ENCODE measurements at places on chromosomes 6 and 20. TPM values are rescaled to one million over a fixed set of nuclear protein-coding genes. Genes with fewer than 3 reads are reported as not detected.

Gene MATN4
- 0.10 TPM for total RNA-seq

Gene SYNDIG1
- 0.44 TPM for total RNA-seq

Gene SNAI1
- total RNA-seq: not detected

Gene BAG2
- total RNA-seq: 23.6 TPM

Gene KCNK16
- total RNA-seq: not detected

Gene COX4I2
- total RNA-seq: not detected

Gene LYRM4
- 39.1 TPM for total RNA-seq

Gene SLC25A27
- total RNA-seq: 4.6 TPM

DNA sequence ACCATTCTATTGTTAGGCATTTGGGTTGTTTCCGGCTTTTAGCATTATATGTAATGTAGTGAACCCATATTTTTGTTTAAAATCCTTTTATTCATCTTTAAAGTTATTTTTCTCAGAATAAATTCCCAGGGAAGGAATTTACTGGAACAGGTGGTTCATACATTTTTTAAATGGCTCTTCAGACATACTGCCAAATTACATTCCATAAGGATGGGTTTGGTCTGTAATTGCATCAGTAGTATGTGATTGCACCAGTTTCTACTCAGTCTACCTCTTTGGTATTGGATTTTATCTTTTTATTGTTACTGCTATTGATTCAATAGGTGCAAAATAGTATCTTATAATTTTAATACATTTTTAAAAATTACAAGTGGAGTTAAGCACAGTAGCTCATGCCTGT is 27.2 kb downstream of the BRPF3 start:
- no peak for DNase-seq

GRCh38 chr6:4613795-4614194 is 162.4 kb upstream of the CDYL start:
- no peak for DNase-seq

GRCh38 chr6:62707156-62707555 is 421.1 kb upstream of the KHDRBS2 start:
- DNase-seq: no peak

DNA sequence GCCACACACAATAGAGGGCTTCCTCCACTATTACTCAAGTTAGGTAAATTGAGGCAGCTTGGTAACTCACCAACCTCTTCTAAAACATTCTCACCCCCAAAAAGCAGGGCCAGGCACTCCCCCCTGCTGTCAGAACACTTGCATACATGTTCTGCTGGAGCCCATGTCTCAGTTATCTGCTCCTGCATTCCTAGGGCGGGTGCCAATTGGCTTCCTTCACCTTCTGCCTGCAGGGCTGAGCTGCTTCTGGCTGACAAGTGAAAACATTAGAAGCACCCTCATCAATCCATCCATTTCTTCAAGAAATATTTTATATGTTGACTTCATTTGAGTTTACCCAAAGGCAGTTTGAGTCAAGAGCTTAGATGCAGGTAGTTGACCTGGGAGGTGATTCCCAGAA is 4.5 kb upstream of the ENTPD6 start:
- DNase-seq: no peak

DNA sequence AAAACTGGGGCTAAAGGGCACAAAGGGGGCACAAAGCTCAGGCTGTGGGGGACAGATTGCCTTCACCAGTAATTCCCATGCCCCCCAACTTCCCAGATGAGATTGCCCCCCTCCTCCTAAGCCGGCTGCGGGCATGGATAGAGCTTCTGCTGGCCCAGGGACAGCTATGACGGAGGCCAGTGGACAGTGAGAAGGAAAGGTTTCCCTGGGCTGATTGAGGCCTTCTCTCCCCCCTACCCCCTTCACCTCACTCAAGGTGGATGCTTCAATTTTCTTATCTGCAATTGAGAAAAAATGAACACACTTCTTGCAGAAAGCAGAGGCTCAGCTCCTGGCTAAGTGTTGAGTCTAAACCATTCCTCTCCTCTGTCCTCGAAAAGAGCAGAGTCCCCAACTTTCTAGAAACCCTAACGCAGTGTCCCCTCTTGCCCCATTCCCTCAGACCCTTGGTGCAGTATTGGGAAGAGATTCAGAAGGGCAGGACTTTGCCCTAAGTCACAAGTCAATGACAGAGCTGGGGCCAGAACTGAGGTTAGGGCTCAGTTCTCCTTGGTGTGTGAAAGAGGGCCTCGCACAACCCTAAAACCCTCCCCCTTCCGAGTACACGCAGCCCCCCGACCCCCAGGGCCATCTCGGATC is 808 bp downstream of the SDC4 start:
- DNase-seq: no peak

DNA sequence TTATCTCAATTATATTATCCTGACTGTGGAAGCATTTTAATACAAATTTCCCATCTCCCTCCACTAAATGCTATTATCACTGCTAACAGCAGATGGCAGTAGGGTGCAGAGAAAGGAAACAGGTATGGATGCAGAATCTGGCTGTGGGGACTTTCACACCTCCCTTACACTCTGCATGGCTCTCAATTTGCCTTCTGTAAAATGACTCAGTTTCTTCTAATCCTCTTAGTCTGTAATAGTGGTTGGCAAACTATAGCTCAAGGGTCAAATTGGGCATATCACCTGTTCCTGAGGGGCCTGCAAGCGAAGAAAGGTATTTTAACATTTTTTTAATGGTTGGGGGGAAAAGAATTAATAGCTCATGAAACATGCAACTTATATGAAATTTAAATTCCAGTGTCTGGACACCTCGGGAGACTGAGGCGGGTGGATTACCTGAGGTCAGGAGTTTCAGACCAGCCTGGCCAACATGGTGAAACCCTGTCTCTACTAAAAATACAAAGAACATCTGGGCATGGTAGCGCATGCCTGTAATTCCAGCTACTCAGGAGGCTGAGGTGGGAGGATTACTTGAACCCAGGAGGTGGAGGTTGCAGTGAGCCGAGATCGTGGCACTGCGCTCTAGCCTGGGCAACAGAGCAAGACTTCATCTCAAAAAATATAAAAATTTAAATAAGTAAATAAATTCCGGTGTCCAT is 83.5 kb downstream of the ZMYND8 start:
- peak; percentile 67 for DNase-seq

DNA sequence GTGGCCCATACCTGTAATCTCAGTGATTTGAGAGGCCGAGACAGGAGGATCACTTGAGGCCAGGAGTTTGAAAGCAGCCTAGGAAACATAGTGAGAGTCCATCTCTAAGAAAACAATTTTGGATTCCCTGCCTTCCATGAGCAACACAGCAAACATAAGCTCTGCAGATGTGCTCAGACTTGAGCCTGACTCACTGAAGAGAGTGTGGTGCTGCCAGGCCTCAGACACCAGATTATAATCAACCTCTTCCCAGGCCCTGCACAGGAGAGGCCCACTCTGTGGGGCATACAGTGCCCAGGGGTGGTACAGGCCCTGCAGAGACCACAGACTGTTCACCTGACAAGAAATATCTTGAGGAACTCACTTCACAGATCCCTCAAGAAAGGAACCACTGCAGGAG is 19.9 kb downstream of the HLA-DPB1 start:
- no peak for DNase-seq

DNA sequence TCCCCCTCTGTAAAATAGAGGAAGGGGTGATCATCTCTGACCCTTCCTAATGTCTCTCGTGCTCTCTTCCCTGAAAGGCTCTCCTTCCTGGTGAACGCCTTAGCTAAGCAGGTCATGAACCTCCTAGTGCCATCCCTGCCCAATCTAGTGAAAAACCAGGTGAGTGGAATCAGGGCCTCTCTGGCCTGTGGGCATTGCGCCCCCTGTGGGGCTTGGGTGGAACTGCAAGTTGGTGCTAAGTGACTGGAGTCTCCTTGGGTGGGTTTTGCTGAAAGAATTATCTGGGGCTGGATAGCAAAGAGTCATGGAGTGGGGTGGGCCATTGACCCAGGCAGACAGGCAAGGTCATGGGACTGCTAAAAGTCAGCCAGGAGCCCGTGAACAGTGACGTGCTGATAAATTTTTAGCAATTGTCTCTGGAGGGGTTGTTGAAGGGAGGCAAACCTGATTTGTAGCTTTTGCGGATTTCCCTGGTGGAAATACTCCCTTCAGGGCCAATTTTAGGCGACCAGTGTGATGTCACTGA is 8.9 kb downstream of the BPIFB1 start:
- peak; percentile 33 for DNase-seq

- DNase-seq: no peak
These were observed 1343.4 kb downstream of the GRIK2 start for GRCh38 chr6:102736941-102737368.

- no peak for DNase-seq
These were observed 64.4 kb downstream of the SULF2 start for GRCh38 chr20:47720636-47721427.

DNA sequence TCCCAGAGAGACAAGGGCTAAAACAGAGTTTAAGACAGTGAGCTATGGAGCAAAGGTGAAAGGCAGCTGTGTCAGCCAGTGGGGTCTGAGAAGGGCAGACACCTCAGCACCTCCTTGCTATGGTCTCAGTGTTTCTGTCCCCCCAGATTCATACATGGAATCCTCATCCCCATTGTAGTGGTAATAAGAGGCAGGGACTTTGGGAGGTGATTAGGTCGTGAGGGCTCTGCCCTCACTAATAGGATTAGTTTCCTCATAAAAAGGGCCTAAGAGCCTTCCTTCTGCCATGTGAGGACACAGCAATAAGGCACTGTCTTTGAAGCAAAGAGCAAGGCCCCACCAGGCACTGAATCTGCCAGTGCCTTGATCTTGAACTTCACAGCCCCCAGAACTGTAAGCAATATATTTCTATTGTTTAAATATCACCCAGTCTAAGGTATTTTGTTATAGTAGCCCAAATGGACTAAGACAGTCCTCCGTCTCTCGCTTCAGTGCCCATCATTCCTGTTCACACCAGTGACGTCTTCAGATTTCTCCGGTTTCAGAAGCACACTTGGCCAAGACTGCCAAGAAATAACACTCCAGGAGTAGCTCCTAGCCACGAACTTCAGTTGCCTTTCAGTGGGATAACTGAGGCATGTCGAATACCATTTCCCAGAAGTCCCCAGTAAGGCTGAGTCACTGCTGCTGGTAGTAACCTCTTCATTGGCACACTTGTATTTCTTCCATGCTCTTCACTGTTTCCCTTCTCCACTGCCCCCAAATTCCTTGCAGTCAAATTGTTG is 32.8 kb downstream of the SLC13A3 start:
- DNase-seq: no peak

DNA sequence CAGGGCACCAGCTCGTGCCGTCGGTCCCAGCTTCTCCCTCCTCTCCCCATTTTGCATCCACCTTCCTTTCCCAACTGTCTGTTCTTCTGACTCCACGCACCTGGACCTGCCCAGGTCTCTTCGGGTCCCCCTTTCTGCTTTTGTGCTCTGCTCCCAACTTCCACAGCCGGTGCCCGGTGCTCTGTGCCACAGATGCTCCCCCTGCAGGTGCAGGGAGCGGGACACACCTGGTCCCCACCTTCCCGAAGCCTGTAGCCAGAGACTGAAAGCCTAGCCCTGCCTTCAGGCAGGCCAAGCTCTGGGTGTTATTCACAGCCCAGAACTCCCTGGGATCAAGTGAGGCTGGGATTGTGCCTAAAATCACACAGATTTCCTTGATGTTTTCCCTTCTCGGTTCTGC is 24.6 kb upstream of the BMP7 start:
- no peak for DNase-seq

DNA sequence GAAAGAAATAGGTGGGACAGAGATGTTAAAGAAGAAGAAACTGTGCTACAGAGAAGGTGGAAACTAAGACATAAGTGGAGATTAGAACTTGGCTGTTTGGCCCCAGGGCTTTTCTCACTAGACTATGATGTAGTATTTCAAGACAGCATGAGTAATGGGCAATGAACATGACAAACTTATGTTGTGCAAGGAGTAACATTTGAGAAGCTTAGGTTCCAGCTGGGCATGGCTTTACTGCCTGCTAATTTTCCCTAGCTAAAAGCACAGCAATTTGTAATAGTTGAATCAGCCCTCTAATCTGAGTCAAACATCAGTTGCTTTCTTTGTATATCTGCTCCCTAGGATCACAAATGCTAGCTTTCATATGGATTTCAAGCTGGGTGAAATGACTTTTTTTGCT is 294.3 kb upstream of the BMP2 start:
- no peak for DNase-seq

All from Caki2 (cell line).